Activated CD4-positive, alpha-beta T cell treated with anti-CD3 and anti-CD28 coated beads, Interleukin-2, amount 10 ng/mL, durations not matched to agents 7 days and 5 days (primary cell): ENCODE measurements at places on chromosomes 3 and 15. TPM values are rescaled to one million over a fixed set of nuclear protein-coding genes. Genes with fewer than 3 reads are reported as not detected.
A peak's percentile ranks its signal among the peaks of the same experiment; 100 is the strongest.

DNA sequence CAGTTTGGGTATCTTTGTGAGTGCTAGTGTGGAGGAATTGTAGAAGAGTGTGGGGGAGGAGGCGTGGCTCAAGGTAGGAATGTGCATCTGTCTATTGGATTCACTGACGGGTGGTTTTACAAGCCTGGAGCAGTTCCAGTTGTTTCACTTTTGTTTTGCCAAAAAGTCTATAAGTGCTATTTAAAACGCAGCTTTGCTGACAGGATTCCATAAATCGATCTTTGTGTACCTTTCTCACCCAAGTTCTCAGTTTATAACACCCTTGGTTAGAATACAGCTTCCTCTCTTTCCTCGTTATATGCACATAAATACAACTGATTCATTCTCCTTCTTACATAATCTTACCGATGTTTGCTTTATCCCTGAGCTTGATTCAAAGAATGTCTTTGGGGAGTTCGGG lies 123.2 kb upstream of the UBE2E2 start:
- no peak overlapping the region for H3K27ac ChIP-seq
- no peaks in the 10 kb centered on the region for H3K36me3 ChIP-seq
- peak overlapping the region; percentile 8 for H3K4me3 ChIP-seq
- peaks cover 5% of the 10 kb centered on the region for H3K4me1 ChIP-seq
- no peak for DNase-seq
- no peaks in the 10 kb centered on the region for H3K27me3 ChIP-seq

GRCh38 chr3:196740481-196741248 lies 1.0 kb downstream of the PAK2 start:
- peaks cover 35% of the 10 kb centered on the region for H3K36me3 ChIP-seq
- H3K4me3 ChIP-seq = peak overlapping the region; percentile 93
- peaks cover 30% of the 10 kb centered on the region for H3K4me1 ChIP-seq
- peak; percentile 43 for DNase-seq
- H3K27ac ChIP-seq = peak overlapping the region; percentile 96
- no peaks in the 10 kb centered on the region for H3K27me3 ChIP-seq

GRCh38 chr3:29568355-29568754 lies 287.5 kb downstream of the RBMS3 start:
- DNase-seq = no peak
- H3K4me3 ChIP-seq = no peak overlapping the region
- H3K4me1 ChIP-seq = no peaks in the 10 kb centered on the region
- H3K36me3 ChIP-seq = no peaks in the 10 kb centered on the region
- no peaks in the 10 kb centered on the region for H3K27me3 ChIP-seq

DNA sequence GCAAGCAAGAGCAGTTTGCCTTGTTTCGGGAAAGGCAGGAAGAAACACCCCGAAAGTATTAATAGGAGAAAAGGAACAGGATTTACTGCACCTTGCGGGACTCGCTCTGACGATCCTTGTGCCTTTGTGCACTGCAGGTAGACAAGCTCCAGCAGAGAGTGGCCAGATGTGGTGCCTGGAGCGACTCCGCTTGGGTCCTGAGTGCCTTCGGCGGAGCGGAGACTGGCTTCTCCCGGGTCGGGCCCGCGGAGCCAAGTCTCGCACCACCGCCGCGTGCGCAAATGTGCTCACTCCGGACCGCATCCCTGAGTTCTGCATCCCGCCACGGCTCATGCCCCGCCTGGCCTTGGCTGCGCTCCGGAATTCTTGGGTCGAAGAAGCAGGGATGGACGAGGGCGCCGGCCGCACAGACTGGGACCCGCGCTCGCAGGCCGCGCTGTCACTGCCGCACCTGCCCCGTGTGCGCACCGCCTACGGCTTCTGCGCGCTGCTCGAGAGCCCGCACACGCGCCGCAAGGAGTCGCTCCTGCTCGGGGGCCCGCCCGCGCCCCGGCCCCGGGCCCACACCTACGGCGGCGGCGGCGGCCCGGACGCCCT lies 769 bp downstream of the C2CD4A start:
- H3K36me3 ChIP-seq = no peaks in the 10 kb centered on the region
- peaks cover 48% of the 10 kb centered on the region for H3K27me3 ChIP-seq
- DNase-seq = no peak
- H3K27ac ChIP-seq = no peak overlapping the region
- H3K4me1 ChIP-seq = peaks cover 22% of the 10 kb centered on the region
- peak overlapping the region; percentile 61 for H3K4me3 ChIP-seq

DNA sequence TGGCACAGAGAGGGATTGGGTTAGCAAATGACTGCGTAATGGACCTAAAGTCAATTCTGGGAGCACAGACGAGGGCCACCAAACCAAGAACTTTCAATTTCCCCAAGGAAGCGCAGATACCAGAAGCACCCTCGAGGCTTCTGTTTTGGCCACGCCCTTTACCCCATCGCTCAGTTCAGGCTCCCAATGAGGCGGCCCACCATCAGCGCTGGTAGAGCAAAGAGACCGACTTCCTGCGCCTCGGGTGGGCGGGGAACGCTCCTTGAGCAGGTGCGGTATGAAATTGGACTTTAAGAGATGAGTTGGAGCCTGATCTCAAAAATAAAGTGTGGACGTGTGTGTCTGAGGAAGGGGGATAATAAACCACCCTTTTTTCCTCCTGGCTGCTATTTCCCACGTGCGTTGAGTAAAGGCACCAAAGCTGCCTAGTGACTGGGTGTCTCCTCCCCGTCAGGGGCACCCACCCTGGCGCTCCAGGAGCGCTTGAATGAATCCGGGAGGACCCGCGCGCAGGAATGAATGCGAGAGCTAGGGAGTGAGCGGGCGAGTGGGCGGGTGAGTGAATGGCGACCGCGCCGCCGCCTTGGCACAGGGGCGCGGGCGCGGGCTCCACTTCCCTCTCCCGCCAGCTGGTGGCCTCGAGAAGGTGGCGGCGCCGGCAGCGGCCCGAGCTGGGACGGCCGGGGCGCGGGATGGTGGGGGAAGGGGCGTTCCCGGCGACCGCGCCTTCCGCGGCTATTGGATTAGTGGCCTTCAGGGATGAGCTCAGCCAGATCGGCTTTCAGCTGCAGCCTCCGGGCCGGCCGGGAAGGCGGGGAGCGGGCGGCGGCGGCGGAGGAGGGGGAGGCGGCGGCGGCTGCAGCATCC lies at the start of gene SPSB4:
Gene SPSB4 (plus strand): TSS at position 772 of the 867 bp plus-strand sequence. CDS start 14,758 bp downstream, outside the sequence.
- H3K4me1 ChIP-seq = peaks cover 16% of the 10 kb centered on the region
- peak within 1 kb of the TSS; percentile 63 for H3K4me3 ChIP-seq
- peak; percentile 19 for DNase-seq
- peaks cover 71% of the 10 kb centered on the region for H3K27me3 ChIP-seq
- no peak within 1 kb of the TSS for H3K27ac ChIP-seq

DNA sequence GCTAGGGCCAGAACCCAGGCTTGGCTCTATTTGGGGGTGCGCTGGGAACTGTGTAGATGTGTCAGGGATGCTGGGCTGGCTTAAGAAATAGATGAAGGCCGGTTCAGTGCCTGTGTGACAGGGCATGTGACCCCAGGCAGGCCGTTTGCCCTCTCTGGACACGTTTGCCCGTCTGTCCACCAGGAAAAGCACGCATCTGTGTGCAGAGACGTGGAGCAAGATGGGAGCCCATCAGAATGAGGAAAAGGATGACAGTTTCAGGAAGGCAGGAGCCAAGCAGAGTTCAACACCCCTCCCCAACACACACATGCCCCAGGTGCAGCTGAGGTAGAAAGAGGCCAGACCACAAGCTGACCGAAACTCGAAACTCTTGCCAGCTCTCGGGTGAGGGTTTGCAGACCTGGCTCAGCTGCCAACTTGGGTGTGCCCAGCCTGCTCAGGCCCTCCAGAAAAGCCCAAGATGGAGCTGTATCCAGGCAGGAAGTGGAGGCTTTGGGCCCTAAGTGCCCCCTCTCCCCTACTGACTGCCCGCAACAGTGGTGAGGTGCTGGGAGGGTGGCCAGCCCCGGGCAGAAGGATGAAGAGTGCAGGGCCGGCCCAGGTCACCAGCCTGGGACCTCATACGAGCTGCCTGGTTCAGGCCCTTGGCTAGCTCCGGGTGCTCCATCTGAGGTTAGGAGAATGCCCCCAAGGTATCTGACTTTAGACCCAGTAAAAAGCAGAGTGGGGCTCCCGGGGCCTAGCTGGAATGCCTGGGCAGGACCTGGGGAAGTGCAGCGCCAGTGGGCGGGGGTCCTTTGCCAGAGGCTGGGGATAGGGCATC lies 10.2 kb upstream of the MESP1 start:
- H3K36me3 ChIP-seq = no peaks in the 10 kb centered on the region
- peaks cover 3% of the 10 kb centered on the region for H3K27me3 ChIP-seq
- H3K4me1 ChIP-seq = peaks cover 5% of the 10 kb centered on the region
- DNase-seq = no peak
- H3K4me3 ChIP-seq = no peak overlapping the region
- H3K27ac ChIP-seq = no peak overlapping the region

DNA sequence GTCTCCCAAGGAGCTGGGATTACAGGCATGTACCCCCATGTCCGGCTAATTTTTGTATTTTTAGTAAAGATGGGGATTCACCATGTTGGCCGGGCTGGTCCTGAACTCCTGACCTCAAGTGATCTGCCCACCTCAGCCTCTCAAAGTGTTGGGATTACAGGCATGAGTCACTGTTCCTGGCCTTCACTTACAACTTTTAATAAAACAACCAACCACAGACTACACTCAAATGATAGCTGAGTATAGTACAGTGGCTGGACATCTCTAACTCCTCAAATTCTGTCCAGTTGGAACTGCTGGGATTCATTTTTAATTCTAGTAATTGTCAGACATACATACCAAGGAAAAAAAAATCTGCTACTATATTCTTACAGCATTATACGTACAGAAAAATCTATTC lies 71.0 kb downstream of the PBRM1 start:
- H3K4me3 ChIP-seq = no peak overlapping the region
- H3K27ac ChIP-seq = no peak overlapping the region
- H3K27me3 ChIP-seq = no peaks in the 10 kb centered on the region
- H3K4me1 ChIP-seq = peaks cover 1% of the 10 kb centered on the region
- no peak for DNase-seq
- peaks cover 60% of the 10 kb centered on the region for H3K36me3 ChIP-seq

GRCh38 chr3:17844236-17844635 lies 101.8 kb upstream of the TBC1D5 start:
- DNase-seq = no peak
- no peak overlapping the region for H3K27ac ChIP-seq
- H3K36me3 ChIP-seq = no peaks in the 10 kb centered on the region
- H3K4me1 ChIP-seq = no peaks in the 10 kb centered on the region
- H3K27me3 ChIP-seq = peaks cover 4% of the 10 kb centered on the region

DNA sequence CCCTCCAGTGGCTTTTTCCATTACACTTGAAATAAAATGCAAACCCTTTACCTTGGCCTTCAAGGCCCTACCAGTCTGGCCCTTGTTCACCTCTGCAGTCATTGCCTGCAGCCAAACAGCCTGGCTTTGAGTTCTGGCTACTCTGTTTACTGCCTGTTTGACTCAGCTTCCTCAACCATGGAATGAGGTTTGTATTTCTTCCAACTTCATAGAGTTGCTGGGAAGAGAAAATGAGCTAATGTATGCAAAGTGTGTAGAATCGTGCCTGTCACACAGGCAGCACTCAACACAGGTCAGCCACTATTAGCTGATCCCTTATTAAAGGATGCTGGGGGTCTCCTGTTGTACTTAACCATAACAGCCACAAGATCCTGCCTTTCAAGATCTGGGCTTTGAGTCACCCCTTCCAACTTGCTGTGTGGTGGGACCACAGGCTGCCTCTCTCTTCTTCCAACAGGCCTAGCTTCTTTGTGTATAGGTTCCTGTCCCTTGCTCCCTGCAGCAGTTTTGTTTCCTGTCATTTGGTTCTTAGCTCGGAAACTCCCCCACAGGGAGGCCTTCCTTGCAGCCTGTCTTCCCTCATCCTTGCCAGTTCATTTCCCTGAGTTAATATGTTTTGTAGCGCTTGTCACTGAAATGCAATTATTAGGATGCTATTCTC lies 6.4 kb downstream of the MED12L start:
- no peak for DNase-seq
- H3K36me3 ChIP-seq = no peaks in the 10 kb centered on the region

- H3K27me3 ChIP-seq = no peaks in the 10 kb centered on the region
- H3K4me1 ChIP-seq = peaks cover 51% of the 10 kb centered on the region
- H3K36me3 ChIP-seq = no peaks in the 10 kb centered on the region
- no peak overlapping the region for H3K4me3 ChIP-seq
- no peak overlapping the region for H3K27ac ChIP-seq
Observed at GRCh38 chr15:81270781-81271491, 53.0 kb downstream of the STARD5 start.

DNA sequence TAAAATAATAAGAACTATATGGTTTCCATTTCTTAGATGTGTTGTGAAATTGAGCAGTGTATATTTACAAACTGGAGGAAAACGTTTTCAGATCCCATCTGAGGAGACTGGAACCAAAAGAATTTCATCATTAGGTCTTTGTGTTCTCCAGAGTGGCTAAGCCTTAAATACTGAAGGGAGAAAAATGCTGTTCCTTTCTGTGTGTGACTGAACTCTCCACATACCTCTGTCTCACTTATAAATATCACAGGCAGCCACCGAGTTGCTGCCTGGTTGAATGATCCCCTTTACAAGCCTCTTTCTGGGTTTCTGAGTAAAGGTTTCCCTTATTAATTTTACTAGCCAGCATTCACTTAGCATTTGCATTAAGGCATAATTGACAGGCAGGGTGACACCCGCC lies 913.9 kb upstream of the NR2F2 start:
- H3K4me1 ChIP-seq = no peaks in the 10 kb centered on the region
- no peak overlapping the region for H3K4me3 ChIP-seq
- no peak for DNase-seq
- H3K36me3 ChIP-seq = no peaks in the 10 kb centered on the region
- H3K27ac ChIP-seq = no peak overlapping the region

DNA sequence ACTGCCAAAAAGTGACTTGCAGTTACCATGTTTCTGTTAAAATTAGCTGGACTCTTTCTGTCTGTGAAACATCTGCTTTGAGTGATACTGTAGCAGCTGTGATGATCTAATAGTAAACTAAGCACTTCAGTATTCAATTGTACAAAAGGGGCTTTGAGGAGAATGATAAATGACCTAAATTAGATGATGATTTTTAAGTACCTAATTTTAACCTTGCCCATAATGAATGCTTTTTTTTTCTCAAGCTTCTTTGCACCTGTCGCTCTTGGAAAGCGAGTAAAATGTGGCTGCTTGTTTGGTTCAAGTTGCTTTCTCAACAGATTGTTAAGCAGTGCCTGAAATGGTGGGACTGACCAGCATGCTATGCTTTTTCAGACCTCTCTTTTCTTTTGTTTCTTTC lies 752.3 kb downstream of the EPHA3 start:
- no peaks in the 10 kb centered on the region for H3K36me3 ChIP-seq
- DNase-seq = no peak
- H3K4me3 ChIP-seq = no peak overlapping the region

DNA sequence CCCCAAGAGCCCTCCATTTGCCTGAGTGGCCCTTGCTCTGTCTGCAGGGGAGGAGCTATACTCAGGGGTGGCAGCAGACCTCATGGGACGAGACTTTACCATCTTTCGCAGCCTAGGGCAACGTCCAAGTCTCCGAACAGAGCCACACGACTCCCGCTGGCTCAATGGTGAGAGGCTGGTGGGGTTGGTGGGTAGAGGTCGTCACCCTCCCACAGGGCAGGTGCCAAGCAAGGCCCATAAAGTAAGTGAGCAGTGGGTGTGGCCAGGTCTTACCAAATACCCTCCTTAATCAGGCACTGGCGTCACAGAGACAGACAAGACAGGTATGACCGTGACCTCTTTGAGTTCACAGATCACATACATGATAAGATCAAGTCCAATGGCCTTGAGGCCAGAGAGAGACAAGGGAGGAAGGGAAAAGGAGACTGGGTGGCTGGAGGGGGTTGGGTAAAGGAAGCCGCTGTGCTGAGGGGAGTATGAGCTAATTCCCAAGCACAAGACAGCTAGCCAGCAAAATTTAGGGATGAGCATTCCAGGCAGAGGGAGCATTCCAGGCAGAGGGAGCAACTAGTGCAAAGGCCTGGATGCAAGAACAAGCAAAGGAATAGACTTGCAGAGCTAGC lies 2.5 kb downstream of the SEMA3B start:
- H3K36me3 ChIP-seq = no peaks in the 10 kb centered on the region
- H3K27me3 ChIP-seq = peaks cover 42% of the 10 kb centered on the region
- no peak overlapping the region for H3K4me3 ChIP-seq

PPP4R2 gene
- 76.9 TPM for total RNA-seq

NSUN3 gene
- total RNA-seq = 16.6 TPM

PLOD2 gene
- 0.10 TPM for total RNA-seq

SLC7A14 gene
- total RNA-seq = not detected

LDHAL6B gene
- total RNA-seq = not detected
